ENCODE measurements at places on chromosomes 1 and 21.

DNA sequence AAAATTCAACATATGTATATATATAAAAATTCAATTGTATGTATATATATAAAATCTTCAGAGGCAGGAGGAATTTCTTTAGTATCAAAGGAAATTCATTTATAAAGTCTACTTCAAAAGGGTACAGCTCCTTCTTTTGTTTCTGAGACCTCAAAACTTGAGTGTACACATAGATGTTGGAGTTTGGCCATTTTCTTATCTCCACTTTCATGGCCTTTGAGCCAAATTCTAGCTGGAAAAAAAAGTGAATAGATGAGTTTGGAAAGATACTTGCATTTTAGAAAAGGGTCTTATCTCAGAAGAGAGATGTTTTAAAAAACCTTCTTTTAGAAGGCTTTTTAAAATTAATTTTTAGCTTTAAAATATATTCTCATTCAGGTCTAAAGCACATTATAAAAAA lies 103.2 kb downstream of the ATF6 start:
- DNase-seq, result no peak

GRCh38 chr1:33350611-33351280 lies 29.8 kb upstream of the A3GALT2 start:
- DNase-seq, result no peak

DNA sequence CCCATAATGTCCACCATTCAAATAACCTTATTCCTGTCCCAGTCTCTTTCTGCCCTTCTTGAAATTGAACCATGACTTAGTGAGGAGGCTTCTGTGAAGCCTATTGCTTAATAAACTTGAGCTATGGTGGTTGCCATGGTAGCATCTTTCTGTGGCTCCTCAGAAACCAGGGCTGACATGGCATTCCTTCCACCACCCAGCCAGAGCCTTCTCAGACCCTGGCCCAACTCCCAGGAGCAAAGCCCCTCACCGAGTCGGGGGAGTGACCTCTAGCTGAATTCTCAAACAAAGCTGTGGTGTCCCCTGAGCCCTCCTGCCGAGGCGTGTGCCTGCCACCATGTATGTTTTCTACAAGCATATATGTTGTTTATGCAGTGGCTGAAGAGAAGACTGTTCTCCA lies 259.1 kb downstream of the CACNA1E start:
- DNase-seq, result no peak

GRCh38 chr1:232657426-232658005 lies 27.6 kb upstream of the SIPA1L2 start:
- DNase-seq, result no peak

DNA sequence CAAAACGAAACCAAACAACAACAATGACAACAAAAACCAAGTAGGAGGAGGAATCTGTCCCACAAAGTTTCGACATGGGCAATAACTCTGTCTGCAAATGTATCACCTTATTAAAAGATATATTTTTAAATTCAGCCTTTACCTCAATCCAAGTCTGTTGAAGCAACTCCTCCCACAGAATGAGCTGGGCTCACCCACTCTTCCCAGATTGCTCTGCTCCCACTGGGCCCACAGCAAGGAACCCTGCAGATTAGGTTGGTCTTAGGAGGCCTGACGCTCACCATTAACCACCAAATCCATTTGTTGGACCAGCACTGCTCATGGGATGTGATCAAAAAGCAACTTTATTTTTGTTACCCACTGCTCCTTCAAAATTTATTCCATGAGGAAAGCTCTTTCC lies 114.7 kb upstream of the CDC42BPA start:
- no peak for DNase-seq

DNA sequence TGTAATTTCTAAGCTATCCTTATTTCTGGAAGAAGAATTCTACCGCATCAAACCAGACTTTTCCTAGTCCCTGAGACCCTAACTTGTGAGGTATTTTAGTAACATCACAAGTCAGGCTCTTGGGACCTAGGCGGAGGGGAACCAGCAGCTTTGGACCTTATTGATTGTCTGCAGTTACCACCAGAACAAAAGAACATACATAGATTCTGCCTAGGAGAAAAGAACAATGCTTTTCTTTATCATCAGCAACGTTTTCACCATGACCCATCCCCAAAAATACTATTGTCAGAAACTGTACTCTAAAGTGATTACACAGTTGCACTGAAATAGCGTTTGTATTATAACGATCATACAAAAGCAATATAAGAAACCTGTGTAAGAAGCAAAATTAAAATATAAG lies 860.4 kb downstream of the USP25 start:
- no peak for DNase-seq

GRCh38 chr1:2233997-2234761 lies 6.1 kb downstream of the SKI start:
- DNase-seq, result peak; percentile 28

DNA sequence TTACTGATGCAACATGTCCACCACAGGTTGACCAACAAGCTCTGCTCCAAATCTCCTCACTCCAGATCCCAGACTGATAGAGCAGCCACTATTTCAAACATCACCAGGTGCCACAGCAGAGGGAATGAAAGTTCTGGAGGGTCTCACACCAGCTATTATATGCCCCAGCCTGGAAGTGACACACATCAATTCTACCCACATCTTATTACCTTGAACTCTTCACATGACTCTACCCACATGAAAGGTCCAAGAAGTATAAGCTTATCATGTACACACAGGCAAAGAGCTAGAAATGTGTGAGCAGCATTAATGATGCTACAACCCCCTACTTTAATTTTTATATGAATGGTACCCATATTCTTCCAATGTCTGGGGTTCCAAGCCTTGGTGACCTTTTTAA lies 64.2 kb downstream of the SH3GLB1 start:
- no peak for DNase-seq

GRCh38 chr1:165365341-165365740 lies 8.8 kb upstream of the LMX1A start:
- DNase-seq, result no peak

DNA sequence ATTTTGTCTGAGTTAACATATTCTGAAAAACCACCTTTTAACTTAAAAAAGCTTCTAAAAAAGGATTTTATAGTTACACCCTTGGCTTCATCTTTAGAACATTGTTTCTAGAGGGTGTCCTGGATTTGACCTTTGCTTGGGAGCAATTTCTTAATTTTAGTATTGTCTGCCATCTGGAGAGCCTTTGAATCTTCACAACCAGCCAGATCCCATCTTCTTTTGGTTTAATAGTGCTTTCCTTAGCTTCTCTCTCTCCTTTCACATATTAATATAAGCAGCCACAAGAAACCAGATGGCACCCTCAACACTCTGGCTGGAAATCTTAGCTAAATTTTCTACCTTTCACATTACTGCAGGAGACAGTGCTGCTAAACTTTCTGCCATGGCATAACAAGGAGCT lies 76.5 kb upstream of the TSPAN2 start:
- DNase-seq, result no peak

- DNase-seq, result no peak
Measured at GRCh38 chr1:245098924-245099323, 55.9 kb upstream of the KIF26B start.

GRCh38 chr1:4796161-4797015 lies 142.0 kb downstream of the AJAP1 start:
- DNase-seq, result no peak

GRCh38 chr1:3768811-3769390 lies 3.6 kb upstream of the SMIM1 start:
- no peak for DNase-seq

- no peak for DNase-seq
Measured at GRCh38 chr1:2533365-2533764, 3.3 kb upstream of the HES5 start.

DNA sequence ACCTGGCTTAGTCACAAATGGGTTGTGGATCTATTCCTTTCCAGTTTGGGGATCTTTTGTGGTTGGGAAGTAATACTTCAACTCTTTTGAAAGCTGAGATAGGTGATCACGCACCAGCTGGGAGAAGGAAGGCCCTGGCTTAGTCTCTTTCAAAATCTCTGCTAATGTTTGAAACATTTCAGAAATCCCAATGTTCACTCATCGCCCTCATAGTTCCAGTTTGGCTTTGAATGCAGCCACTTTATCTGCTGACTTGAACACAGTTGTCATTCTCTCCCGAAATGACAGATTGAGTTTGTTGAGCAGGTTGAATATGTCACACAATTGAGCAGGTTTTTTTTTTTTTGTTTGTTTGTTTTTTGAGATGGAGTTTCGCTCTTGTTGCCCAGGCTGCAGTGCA lies 24.6 kb downstream of the RASAL2 start:
- no peak for DNase-seq

GRCh38 chr1:66764994-66765578 lies 12.8 kb downstream of the DYNLT5 start:
- peak; percentile 26 for DNase-seq

GRCh38 chr1:35172022-35172421 lies 20.9 kb downstream of the SFPQ start:
- no peak for DNase-seq

- DNase-seq, result no peak
Measured at GRCh38 chr1:219316066-219316465, 142.4 kb downstream of the LYPLAL1 start.

- no peak for DNase-seq
Measured at GRCh38 chr1:246091477-246091876, 415.6 kb downstream of the SMYD3 start.

- no peak for DNase-seq
Measured at GRCh38 chr1:1799716-1800115, 21.4 kb upstream of the NADK start.

GRCh38 chr1:7015022-7015421 lies 229.8 kb downstream of the CAMTA1 start:
- no peak for DNase-seq

DNA sequence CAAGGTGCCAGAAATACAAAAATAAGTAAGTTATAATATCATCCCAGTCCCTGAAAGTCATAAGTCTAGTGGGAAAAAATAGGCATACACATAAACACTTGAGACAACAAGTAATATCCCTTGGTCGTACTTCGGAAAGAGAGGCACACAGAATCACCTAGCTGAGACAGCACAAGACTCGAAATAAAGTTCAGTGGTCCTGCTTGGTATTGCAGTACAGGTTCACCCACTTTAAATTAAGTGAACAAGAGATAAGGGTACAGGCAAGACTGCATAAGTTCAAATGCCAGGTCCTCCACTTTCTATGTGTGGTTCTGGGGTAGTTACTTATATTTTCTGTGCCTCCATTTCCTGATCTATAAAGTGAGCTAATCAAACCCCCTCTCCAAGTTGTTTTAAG lies 47.6 kb downstream of the SEC16B start:
- no peak for DNase-seq

- no peak for DNase-seq
Measured at GRCh38 chr1:51559064-51559500, 40.0 kb upstream of the EPS15 start.

- no peak for DNase-seq
Measured at GRCh38 chr1:246865921-246866320, 65.8 kb downstream of the AHCTF1 start.

DNA sequence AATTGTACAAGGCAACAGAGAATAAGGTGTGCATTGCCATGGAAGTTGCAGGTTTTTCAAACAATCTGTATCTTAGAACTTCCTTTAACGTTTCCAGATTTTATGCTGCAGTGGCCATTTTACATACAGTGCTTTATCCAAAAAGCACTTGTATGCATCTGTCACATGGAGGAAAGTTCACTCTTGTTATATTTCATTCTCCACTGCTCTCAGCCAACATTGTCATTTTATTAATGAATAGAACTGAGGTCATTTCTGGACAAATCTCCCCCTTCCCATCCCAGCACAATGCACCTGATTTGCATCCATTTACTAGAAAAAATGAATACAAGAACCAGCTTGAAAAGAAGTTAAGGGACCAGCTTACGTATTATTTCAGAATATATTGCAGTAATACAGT lies 342.0 kb downstream of the USP25 start:
- no peak for DNase-seq

DNA sequence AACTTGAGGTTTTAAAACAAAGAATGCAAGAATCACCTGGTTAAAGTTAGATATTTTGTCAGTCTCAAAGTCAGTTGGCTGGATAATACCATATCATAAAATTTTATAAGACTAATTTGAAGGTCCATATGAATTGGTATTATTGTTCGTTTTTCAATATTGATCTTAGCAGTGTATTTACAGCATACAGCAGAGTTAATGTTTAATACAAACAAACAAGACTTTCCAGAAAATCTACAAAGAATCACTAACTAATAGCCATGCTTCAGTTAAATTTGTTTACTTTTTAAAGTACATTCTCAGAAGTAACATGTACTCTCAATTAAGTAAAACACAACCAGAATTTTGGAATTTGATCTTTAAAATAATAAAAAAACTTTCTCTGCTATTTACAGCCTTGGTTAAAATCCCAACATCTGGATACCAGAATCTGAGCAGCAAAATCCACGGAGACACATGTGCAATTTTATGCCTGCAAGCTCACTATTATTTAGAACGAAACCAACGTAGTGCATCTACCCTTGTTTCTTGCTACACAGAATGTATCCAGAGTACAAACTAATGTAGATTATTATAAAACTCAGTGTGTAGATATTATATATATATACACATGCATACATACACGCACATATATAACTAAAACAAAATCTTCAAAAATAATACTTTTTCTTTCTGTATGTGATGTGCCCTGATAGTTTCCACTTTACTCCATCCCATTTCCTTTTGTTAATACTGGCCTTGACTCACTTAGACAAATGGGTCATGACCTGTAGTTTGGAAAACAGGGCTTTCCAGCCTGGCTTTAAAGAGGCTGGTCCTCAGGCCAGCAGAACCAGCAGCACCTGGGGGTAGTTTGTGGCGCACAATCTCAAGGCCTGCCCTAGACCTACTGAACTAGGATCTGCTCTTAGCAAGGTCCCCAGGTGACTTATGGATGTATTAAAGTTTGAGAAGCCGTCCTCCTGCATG lies 63.6 kb upstream of the ERG start:
- no peak for DNase-seq

GRCh38 chr1:231611111-231611510 lies 15.5 kb upstream of the DISC1 start:
- no peak for DNase-seq

GRCh38 chr1:159800177-159800930 lies 1.8 kb upstream of the FCRL6 start:
- DNase-seq, result no peak

GRCh38 chr1:232327899-232328298 lies 302.0 kb downstream of the SIPA1L2 start:
- DNase-seq, result no peak

GRCh38 chr1:157773493-157774350 lies 3.2 kb downstream of the FCRL2 start:
- DNase-seq, result no peak

GRCh38 chr1:168303716-168304540 lies 23.3 kb downstream of the TBX19 start:
- DNase-seq, result no peak

GRCh38 chr1:59556398-59556797 lies 258.4 kb upstream of the HOOK1 start:
- DNase-seq, result no peak

DNA sequence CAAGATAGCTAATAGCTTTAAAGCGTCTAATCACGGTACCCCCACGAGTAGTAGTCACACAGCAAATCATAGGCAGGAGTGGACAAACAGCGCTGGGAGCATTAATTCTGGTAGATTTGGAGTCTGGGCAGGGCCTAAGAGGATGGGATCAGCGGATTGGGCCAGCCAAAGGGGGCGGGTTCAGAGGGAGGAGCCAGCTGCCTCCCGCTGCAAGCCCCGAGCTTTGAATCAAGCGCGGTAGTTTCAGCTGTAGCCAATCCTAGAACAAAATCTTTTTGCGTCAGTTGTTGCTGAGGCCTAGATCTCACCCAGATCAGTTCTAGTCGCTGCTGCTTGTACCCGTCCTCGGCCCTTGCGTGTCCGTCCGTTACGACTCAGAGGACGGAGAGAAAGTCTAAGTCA lies 576 bp upstream of the NASP start:
- DNase-seq, result peak; percentile 100
